ENCODE measurements at places on chromosomes 1 and 21.

DNA sequence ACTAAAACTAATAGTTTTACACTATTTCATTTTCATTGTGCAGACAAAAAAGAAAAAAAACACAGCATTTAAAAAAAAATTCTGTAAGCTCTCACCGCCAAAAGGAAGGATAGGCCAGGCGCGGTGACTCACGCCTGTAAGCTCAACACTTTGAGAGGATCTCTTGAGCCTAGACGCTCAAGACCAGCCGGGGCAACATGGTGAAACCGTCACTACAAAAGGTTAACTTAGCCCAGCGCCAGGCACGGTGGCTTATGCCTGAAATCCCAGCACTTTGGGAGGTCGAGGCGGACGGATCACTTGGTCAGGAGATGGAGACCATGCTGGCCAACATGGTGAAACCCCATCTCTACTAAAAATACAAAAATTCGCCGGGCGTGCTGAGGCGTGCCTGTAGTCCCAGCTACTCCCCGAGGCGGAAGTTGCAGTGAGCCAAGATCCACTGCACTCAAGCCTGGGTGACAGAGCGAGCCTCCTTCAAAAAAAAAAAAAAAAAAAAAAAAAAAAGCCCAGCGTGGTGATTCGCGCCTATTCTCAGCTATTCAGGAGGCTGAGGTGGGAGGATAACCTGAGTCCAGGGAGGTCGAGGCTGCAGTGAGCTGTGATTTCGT, 14.3 kb upstream of the SPEN start:
- peak; percentile 90 for DNase-seq

DNA sequence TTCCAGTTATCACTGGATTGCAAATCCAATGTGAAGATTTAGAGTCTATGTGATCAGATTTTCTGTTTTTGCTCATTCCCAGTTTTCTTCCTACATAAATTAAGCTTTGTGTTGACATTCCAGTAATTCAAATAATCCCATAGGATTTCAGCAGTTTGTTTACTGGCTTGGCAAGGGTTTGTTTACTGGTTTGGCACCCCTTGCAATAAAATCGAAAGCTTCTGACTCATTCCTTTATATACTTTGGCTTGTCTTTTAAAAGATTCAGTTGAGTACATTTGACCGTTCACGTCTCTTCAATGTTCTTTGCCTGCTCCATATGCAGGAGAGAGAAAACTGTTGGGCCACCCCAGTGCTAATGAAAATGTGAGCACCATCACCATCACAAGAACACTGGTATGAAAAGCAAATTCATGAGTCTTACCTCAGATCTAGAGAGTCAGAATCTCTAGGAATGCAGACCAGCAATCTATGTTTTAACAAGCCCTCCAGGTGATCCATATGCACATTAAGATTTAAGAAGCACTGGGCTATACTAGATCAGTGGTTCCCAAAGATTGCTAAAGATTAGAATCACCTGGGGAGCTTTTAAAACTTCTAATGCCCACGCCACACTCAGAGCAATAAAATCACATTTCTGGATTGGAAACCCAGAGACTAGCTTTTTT, 32.8 kb downstream of the ZC3H11B start:
- DNase-seq: no peak

DNA sequence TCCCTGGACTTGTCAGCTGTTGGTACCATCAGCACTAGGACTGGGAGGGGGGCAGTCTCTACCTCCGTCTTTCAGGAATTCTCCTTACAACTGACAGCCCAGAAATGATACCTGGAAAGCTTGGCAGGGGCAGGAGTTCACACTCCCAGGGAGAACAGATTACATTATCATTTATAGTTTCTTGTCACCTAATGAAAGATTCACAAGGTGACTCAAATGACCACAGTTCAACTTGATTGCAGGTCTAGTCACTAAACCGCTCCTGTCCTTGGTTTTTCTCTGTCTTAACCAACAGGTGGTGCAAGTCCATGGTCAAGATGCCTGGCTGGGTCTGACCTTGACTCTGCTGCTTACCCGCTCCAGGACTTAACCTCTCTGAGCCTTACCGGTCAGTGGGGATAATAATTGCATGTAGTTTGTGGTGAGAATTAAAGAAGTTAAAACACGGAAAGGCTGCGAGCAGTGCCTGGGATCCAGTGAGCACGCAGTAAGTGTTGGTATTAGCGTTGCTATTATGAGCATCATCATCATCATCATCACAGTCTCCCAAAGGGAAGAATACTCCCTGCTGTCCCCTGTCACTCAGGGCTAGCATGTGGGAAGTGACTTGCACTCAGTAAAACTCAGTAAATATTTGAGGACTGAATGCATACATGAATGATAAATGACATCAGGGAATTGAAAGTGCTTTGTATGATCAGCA, 125.3 kb upstream of the CD34 start:
- no peak for DNase-seq

DNA sequence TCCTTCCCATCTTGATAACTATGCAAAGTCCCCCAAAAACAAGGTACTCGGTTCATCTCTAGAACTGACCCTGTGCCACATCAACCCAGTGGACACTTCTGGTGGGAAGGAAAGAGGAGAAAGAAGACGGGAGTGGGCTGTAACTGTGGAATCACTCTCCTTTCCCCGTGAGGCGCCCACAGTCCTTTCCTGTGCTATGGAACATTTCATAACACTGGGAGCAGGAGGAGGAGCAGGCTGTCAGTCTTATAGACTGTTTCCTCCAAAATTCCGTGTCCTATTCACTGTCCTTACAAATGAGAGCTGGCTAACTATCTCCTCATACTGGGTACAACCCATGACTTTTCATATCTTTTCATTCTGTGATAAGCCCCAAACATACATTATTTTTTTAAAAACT, 40.7 kb downstream of the PLEKHA6 start:
- no peak for DNase-seq

DNA sequence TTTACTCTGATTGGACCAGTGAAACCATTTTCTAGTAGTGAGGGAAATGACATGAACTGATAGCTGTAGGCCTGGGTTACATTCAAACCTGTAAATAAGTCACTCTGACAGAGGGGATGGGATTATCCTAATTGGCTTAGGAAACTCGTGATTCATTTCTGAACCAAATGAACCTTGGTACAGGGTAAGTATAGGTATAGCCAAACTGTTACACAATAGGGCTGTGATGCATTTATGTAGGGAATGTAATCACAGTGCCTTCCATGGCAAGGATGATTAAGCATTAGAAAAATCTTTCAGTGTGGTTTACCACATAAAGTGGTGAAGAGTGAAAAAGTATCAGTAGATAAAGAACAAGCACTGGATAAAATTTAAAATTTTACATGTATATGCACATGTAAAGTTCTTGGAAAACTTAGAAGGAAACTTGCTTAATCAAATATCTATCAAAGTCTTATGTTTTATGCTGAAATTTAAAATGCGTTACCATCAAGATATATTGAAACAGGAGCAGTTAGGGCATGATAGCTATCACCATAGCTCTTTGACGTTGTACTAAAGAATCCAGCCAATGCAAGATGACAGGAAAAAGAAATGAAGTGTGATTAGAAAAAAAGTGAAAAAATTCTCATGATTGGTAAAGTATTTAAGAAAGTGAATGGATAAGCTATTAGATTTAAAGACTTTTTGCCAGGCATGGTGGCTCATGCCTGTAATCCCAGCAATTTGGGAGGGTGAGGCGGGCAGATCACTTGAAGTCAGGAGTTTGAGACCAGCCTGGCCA, 63.0 kb downstream of the RABGAP1L start:
- DNase-seq: no peak

- no peak for DNase-seq
Measured at GRCh38 chr1:152646656-152647055, 16.5 kb upstream of the LCE2D start.

GRCh38 chr1:71738256-71738655, 544.1 kb downstream of the NEGR1 start:
- no peak for DNase-seq
